Urothelium cell line (cell line): ENCODE measurements at places on chromosomes 1 and 21.

- DNase-seq, result no peak
These were observed 6.2 kb downstream of the CD247 start for GRCh38 chr1:167512046-167512654.

GRCh38 chr21:43944757-43945156 is 67.4 kb upstream of the TRAPPC10 start:
- no peak for DNase-seq

DNA sequence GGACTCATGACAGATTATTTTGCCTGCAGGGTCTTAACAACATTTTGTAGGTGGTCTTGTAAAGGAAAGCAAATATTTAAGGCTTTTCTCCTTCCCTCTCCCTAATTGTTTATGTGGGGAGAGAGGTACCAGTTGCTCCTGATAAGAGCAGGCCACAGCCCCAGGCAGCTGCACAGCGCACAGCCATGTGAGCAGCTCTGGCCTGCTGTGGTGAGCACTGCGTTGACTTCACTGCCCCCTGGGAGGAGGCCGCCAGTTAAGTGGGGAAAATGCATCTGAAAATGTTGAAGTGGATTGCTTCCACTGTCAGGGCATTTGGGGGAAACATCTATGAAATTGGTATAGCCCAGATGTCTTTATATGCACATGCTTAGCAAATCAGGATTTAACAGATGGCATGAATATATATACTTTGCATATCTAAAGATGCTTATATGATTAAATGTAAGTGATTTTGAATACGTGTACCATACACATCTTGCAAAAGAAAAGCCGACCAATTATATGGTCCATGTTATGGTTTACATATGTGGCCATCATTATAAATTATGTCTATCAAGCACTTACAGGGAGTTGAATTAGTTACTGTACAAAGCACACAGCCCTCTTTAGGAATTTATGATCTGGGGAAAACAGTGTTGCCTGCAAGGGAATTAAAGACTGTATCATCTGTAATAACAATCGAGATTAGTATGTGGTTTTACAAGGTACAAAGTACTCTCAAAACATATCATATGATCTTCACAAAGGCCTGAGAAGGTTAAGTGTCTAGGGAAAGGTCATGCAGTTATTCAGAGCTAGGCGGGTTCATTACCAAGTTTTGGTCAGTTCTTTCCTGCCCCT is 132.1 kb downstream of the RHOU start:
- DNase-seq, result no peak

- DNase-seq, result peak; percentile 96
These were observed 72.5 kb downstream of the NDUFS5 start for GRCh38 chr1:39098546-39099250.

- DNase-seq, result peak; percentile 8
These were observed 1720.2 kb downstream of the MRPL39 start for GRCh38 chr21:23886828-23887724.

DNA sequence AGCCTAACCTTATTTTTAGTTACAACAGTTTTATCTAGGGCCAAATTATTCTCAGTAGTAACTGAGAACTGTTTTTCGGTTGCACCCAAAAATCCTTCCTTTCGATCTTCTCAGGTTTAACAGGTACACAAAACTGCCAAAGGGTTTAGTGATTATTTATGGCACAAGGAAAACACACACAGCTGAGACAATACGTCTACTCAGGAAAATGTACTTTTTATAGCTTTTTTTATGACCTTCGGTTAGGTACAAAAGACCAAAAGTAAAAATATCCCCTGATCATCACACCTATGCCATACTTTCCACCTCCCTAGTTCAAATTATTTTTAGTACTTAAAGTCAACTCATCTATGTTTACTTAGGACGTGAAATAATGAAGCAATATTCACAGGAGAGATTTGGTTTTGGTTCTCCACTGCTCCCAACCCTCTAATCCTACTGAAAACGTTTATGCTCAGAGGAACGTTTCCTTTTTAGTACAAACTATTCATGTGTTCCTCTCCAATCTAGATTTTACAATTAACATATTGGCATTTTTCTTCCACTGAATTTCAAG is 48.7 kb downstream of the TTLL7 start:
- no peak for DNase-seq

GRCh38 chr1:212609701-212610574 is 1.4 kb downstream of the ATF3 start:
- no peak for DNase-seq

- DNase-seq, result no peak
These were observed 100.5 kb downstream of the PKN2 start for GRCh38 chr1:88784551-88784950.

- no peak for DNase-seq
These were observed 310.7 kb downstream of the PCP4 start for GRCh38 chr21:40177979-40178378.

DNA sequence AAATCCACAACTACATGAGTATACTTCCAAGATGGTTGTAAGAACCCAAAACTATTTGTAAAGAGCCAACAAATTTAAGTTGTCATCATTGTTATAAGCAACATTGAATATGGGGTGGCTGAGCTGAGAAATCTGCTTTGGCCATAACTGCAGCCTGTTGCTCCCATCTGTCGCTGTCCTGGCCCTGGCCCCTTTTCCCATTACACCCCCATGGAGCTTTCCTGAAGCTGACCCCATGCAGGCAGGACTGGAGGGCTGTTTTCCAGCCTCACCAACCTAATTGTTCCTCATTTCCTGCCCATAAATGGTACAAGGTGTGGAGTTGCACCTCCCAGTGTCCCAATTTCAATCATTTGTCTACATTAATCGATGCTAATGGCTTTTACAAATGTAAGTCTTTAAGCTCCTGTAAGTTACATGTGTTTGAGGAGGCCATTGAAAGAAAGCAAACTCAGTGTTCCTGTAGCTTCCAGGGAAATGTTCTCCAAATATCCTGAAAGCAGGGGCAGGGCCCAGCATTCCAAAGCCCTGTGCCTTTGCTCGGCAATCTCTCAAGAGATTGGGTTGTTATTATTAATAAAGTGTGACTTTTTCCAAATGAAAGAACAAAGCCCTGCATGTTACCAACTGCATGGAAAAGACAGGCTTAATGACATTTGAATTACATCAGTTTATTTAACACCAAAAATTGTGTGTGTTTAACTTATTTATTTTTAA is 545.9 kb downstream of the PLPP3 start:
- DNase-seq, result no peak

DNA sequence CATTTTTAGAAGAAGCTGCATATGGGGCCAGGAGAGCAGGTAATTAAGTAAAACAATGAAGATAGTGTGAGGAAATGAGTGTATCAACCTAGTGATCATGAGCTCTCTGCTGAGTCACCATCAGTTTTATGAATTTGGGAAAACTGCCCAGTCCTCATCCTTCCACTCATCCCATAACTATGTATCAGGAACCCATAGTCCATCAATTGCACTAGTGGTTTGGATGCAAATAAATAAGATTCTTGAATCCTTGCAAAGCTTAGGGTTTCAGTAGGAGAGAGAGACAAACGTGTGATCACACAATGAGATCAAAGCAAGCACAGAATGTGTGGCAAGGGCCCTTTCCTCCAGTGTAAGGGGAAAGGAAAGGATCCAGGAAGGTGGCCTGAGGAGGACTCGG is 145.6 kb downstream of the ZZZ3 start:
- DNase-seq, result peak; percentile 75

- DNase-seq, result no peak
These were observed 384.5 kb upstream of the C1orf87 start for GRCh38 chr1:60458111-60458510.

DNA sequence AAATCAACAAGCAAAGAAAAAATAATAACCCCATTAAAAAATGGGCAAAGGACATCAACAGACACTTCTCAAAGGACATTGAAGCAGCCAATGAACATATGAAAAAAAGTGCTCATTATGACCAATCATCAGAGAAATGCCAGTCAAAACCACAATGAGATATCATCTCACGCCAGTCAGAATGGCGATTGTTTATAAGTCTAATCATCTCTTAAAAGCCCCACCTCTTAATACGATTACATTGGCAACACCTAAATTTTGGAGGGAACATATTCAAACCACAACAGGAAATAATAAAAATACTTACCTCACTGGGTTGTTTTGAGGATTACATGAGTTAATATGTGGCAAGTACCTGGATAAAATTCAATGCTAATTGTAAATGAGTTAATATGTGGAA is 57.1 kb upstream of the PLPPR4 start:
- DNase-seq, result no peak

DNA sequence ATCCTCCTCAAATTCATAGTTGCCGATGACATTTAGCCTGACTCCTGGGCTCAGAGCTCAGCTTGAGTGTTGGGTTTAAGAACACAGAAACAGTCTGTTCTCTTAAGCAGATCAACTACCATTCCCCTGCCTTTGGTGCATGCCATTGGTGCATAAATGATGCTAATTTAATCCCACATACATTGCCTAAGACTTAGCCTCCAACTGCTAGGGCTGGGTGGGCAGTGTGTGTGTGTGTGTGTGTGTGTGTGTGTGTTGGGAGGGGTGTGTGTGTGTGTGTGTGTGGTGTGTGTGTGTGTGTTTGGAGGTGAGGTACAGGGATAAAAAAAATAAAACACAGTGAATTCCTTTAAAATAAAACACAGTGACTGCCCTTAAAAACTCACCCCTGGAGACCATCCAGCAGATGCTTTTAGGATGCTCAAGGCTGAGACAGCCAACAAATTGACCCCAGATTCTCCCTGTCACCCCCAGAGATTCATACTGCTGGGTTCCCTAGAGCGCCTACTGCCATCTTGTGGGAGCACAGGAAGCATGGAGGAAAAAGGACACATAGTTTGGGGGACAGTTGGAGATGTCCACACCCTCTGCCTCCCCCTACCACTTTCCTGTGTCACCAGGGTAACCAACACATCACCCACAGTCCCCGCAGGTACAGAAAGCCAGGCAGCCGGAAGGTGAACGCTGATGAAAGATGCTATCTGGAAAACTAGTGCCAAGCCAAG is 30.6 kb downstream of the KLHDC7A start:
- no peak for DNase-seq
